ENCODE measurements at places on chromosomes 13 and 19. TPM values are rescaled to one million over a fixed set of nuclear protein-coding genes. Genes with fewer than 3 reads are reported as not detected.

DNA sequence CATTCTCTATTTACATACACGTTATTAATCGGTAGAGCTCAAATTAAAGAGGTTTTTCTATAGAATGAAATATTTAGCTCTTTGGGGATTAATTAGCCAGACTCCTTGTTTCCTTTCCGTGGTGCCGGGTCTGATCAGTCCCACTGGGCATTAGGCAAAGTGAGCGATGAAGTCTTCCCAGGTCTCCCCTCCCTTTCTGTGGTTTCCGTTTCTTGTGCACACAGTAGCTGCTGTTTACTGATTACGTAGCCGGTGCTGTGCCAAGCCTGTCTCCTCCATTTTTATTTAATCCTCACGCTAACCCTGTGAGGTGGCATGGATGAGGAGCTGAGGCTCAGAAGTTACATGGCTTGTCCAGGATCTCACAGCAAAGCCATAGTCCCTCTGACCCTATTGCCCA is 9.0 kb downstream of the SLC25A15 start:
- no peak for DNase-seq

- DNase-seq = no peak
These were observed 126.6 kb downstream of the USP12 start for GRCh38 chr13:27044837-27045570.

The SLC6A16 gene
- total RNA-seq = not detected

GRCh38 chr13:57630661-57631595 is 616 bp upstream of the PCDH17 start:
- no peak for DNase-seq

- DNase-seq = no peak
These were observed 28.3 kb downstream of the OR10H4 start for GRCh38 chr19:15976836-15977689.

- DNase-seq = peak; percentile 59
These were observed 178.8 kb upstream of the RFC3 start for GRCh38 chr13:33639158-33639557.

DNA sequence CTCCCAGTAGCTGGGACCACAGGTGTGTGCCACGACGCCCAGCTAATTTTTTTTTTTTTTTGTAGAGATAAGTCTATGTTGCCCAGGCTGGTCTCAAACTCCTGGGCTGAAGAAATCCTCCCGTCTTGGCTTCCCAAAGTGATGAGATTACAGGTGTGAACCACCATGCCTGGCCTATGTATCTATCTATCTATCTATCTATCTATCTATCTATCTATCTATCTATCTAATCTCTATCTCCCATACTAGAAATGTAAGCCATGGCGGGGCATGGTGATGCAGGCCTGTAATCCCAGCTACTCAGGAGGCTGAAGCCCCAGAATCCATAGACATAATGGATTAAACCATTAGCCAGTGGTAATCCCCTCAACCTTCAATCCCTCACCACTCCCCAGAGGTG is 6.5 kb upstream of the SERTAD3 start:
- no peak for DNase-seq

The ZNF471 gene
- 2.3 TPM for total RNA-seq

The ZNF574 gene
- 24.2 TPM for total RNA-seq

GRCh38 chr19:14559916-14560775 is 11.7 kb downstream of the NDUFB7 start:
- DNase-seq = no peak

The ECSIT gene
- 86.6 TPM for total RNA-seq

The ELOF1 gene
- total RNA-seq = 30.5 TPM

The ZNF544 gene
- total RNA-seq = 158 TPM

The RNF225 gene
- not detected for total RNA-seq

The SULT2A1 gene
- total RNA-seq = 22.3 TPM

The TNFSF13B gene
- 12.6 TPM for total RNA-seq

GRCh38 chr19:6276447-6276846 is 3.3 kb downstream of the MLLT1 start:
- DNase-seq = no peak

The KLK3 gene
- total RNA-seq = 1.2 TPM

The FPR1 gene
- 5.8 TPM for total RNA-seq

The LCP1 gene
- 11.1 TPM for total RNA-seq

GRCh38 chr13:81770868-81771505 is 1430.1 kb upstream of the SPRY2 start:
- no peak for DNase-seq

GRCh38 chr13:22220151-22221135 is 549.6 kb downstream of the FGF9 start:
- DNase-seq = peak; percentile 72

DNA sequence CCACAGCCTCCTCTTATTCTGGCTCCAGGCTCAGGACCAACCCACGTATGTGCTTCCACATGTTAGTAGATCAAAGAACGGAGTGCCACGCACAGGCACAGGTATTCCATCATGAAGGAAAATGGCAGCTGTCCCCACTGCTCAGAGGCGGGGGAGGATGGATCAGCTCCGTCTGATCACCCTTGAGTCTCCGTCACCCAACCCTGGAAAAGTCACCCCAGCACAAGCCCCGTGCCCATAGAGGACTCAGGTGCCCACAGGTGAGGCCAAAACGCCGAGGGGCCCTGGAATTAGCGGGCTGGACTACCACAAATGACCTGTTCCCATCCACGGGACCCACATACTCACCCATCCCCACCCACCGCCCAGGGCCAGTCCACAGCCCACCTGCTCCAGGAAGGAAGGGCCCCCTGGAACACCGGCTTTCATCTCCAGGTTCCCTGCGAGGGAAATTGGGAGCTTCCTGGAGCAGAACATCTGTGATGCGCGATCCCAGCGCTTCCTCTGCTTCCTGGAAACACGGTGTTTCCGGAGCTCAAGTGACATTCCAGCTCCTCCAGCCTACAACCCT is 120.5 kb upstream of the SPACA7 start:
- DNase-seq = no peak

GRCh38 chr13:29709407-29710069 is 114.0 kb upstream of the SLC7A1 start:
- no peak for DNase-seq

DNA sequence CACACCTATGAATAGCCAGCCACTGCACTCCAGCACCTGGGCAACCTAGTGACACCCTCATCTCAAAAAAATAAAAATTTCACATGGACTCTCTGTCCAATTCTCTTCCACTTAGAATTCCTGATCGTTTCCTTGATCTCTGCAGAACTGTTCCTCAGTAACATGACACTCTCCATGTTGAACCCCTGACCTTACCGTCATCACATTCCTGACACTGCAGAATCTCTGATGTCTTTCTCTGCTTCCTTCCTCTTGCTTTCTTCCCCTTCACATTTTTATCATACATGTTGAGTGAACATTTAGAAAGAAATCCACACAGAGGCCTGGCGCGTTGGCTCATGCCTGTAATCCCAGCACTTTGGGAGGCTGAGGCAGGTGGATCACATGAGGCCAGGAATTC is 15.0 kb downstream of the ZNF114 start:
- no peak for DNase-seq

The PLIN4 gene
- total RNA-seq = 2.3 TPM

- no peak for DNase-seq
These were observed 25.3 kb downstream of the RNASEH2B start for GRCh38 chr13:50934735-50935435.

The CEACAM21 gene
- 2.5 TPM for total RNA-seq

All from Peyer's patch (tissue), 4 donors.